ENCODE measurements at places on chromosomes 6 and 20. TPM values are rescaled to one million over a fixed set of nuclear protein-coding genes. Genes with fewer than 3 reads are reported as not detected.

PABPC1L gene
- 6.3 TPM for total RNA-seq

IPCEF1 gene
- total RNA-seq = 1.2 TPM

OR2B6 gene
- not detected for total RNA-seq

MYB gene
- total RNA-seq = not detected

ARG1 gene
- 0.50 TPM for total RNA-seq

ANKEF1 gene
- total RNA-seq = 2.3 TPM

DNA sequence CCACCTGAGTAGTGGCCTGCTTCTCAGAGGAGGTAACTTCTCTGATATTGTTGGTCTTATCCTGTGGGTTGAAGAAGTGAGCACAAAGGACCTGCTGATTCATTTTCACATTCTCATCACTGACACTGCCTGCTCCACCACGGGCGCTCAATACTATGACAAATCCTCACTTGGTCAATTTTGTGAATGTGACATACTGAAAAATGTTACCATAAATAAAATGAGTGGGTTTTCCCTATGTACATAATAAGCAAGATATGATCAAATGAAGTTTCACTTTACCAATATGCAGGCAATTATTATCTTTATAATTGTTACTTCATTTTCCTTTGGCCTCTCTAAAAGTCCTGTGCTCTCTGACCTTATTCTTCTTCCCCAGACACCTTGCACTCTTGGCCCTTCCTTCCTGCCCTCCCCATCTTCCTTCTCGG lies 71.5 kb upstream of the RIPOR2 start:
- no peak for DNase-seq

DNA sequence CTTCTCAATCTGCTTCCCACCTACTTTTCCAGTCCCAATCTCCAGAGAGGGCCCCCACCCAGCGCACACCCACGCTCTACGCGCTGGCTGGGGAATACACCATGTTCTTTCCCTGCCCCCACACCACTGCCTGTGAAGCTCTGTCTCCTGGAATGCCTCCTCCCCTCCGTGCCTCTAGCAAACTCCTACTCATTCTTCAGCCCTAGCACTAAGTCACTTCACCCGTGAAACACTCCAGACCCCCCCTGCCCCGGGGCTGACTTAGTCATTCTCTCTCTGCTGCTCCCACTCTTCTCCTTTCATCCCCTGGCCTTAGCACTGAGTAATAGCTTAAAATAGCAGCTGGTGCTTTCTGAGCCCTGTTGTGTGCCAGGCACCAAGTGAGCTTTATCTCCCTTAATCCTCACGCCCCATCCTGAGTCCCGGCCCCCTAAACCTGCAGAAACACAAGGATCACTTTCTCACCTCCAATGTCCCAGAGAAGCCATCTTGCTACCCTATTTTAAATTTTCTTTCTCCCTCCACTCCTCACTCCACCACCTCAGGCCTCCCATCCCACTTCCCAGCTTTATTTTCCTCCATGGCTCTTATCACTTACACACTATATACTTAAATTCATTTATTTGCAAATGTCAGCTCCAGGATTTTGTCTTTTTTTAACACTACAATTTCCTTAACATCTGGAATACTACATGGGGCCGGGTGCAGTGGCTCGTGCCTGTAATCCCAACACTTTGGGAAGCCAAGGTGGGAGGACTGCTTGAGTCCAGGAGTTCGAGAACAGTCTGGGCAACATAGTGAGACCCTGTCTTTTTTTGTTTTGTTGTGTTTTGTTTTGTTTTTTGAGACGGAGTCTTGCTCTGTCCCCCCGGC lies 6.3 kb upstream of the PARD6B start:
- peak; percentile 85 for DNase-seq

GRCh38 chr6:10373642-10374359 lies 41.1 kb downstream of the TFAP2A start:
- no peak for DNase-seq

- DNase-seq = no peak
Observed at GRCh38 chr20:59131551-59132285, 31.9 kb upstream of the ZNF831 start.

DNA sequence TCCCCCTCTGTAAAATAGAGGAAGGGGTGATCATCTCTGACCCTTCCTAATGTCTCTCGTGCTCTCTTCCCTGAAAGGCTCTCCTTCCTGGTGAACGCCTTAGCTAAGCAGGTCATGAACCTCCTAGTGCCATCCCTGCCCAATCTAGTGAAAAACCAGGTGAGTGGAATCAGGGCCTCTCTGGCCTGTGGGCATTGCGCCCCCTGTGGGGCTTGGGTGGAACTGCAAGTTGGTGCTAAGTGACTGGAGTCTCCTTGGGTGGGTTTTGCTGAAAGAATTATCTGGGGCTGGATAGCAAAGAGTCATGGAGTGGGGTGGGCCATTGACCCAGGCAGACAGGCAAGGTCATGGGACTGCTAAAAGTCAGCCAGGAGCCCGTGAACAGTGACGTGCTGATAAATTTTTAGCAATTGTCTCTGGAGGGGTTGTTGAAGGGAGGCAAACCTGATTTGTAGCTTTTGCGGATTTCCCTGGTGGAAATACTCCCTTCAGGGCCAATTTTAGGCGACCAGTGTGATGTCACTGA lies 8.9 kb downstream of the BPIFB1 start:
- DNase-seq = no peak

DNA sequence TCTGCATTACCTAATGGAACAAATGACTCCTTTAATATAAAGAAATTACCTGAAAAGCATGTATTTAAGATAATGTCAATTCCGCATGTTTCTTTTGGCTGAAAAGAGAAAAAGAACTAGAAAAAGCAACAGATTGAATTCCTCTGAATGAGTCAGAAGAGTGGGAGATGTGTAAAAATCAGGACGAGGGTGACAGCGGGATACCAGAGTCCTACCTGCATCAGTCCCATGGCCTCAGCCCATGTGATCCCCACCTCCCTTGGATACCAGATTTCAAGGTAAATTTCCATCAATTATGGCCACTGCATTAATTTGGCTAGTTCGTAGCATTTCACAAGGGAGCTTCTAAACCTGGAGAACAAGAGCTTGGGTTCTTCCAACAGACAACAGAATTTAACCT lies 10.0 kb upstream of the MOXD1 start:
- no peak for DNase-seq

GRCh38 chr6:160300076-160300695 lies 41.6 kb upstream of the SLC22A2 start:
- no peak for DNase-seq

DNA sequence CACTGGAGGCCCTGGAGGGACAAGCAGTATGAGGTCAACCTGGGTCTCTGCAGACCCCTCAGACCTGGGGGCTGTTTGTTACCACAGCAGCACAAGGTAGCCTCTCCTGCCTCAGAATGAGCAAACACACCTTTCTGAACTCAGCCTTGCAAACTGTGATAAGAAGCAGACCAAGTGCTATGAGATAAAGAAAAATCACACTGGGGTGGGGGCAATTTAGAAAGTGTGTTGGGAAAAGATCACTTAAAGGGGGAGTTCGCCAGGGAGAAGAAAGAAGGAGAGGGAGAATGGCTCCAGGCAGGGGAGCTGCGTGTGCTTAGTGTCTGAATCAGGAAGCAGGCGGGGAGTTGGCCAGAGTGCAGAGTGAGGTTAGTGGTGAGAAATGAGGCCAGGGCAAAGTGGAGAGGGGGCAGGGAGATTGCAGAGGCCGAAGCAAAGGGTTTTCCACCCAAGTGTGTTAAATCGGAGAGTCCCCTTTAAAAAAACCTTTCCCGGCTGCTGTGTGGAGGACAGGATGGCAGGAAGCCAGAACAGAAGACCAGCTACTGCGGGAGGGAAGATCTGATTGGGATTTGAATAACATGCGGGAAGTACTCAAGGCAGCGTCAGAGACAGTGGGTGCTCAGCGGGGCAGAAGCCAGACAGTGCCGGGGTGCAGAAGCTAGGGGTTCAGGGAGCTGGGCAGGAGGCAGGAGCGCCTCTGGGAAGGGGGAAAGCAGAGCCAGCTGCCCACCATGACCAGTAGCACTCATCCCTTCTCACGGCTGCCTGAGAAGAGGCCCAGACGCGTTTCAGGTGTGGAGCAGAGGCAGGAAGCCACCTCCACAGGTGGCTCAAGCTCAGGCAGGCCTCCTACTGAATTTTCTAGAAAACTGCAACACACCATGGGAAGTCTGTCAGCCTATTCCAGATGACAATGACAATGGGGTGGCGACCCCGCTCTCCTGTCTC lies 9.0 kb downstream of the ADA start:
- DNase-seq = peak; percentile 78
